ENCODE measurements at places on chromosomes 3 and 15. TPM values are rescaled to one million over a fixed set of nuclear protein-coding genes. Genes with fewer than 3 reads are reported as not detected.
A peak's percentile ranks its signal among the peaks of the same experiment; 100 is the strongest.

The PLD1 gene
- 12.4 TPM for total RNA-seq

DNA sequence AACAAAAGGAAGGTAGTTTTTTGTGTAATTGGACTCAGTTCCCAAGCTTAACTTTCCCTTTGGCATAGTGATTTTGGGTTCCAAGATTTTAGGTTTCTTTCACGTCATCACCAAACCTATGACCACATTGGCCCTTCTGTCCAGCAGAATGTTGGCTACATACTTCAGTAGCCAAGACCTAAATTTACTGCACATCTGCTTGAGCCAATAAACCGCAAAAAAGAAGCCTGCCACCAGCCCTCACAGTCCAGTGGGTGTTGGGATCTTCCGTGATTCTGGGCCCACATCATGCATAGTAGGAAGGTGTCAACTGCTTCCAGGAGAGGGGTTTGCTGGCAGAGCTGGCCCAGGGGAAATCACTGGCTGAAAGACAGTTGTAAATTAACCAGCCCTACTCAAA lies 57.6 kb upstream of the LIPC start:
- H3K27me3 ChIP-seq, result no peaks in the 10 kb centered on the region
- no peaks in the 10 kb centered on the region for H3K4me1 ChIP-seq
- H3K36me3 ChIP-seq, result no peaks in the 10 kb centered on the region
- H3K4me3 ChIP-seq, result no peak overlapping the region
- peak; percentile 50 for DNase-seq

DNA sequence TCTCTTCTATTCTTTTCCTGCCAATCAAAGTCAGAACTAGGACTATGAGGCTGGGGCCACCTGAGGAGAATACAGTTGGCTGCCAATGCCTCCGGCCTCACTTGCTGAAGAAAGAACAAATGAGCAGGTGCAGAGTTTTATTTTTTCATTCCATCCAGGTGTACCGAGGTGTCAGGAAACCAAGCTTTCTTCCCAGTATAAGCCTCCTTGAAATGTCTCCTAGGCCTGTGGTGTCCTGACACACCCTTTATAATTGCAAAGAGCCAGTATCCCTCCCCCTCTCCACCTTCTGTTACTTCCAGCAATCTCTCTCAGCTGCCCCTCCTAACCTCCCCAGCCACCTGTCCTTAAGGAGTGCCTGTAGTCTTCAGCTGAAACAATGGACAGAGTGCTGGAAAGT lies 127.9 kb downstream of the SLC9A9 start:
- no peak overlapping the region for H3K27ac ChIP-seq
- no peak overlapping the region for H3K4me3 ChIP-seq
- no peaks in the 10 kb centered on the region for H3K4me1 ChIP-seq
- no peaks in the 10 kb centered on the region for H3K27me3 ChIP-seq
- H3K36me3 ChIP-seq, result no peaks in the 10 kb centered on the region
- no peak for DNase-seq

DNA sequence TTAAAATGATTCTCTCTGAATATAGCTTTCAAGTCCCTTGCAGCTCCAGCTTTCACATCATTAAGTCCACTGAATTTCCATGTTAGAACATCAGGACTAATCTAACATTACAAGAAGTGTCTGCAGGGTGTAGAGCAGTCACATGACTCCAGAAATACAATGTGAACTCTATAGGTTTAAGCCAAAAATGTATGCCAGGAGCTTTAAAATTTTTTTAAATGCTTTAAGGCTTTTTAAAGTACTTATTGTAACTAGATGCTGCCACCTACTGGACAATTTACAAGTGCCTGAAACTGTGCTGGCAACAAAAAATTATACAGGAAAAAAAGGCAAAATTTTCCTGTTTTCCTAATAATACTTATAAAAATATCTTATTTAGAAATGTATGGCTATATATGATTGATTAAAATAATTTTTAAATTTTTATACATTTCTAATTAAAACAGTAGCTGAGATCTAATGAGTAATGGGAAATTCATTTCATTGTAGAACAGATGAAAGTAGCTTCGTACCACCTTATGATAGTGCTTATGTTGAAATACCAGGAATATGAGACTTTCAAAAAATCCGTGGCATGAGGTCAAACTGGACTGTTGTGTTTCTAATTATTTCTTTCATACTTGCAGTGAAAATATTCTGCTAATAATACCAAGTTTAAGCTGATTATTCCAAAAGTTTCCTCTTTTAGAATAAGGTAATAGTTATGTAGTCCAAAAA lies 25.7 kb downstream of the FSIP1 start:
- no peaks in the 10 kb centered on the region for H3K36me3 ChIP-seq
- no peak for DNase-seq
- no peak overlapping the region for H3K4me3 ChIP-seq
- H3K27ac ChIP-seq, result no peak overlapping the region
- H3K4me1 ChIP-seq, result peaks cover 29% of the 10 kb centered on the region

DNA sequence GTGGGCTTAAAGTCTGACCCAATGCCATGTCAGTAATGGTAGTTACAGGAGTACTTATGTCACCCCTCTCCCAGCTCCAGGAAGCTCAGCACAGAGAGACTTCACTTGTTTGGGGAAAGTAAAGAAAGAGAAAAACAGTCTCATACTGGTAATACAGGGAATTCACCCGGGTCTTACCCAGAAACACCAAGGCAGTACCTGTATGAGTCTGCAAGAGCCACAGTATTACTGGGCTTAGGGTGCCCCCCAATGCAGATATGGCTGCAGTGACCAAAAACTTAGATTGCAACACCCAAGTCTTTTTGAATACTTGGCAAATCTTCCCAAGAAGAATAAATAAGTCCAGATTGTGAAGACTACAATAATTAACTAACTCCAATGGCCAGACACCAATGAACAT lies 622.1 kb downstream of the IGSF11 start:
- no peaks in the 10 kb centered on the region for H3K36me3 ChIP-seq
- no peaks in the 10 kb centered on the region for H3K4me1 ChIP-seq
- no peak overlapping the region for H3K27ac ChIP-seq
- H3K27me3 ChIP-seq, result no peaks in the 10 kb centered on the region

DNA sequence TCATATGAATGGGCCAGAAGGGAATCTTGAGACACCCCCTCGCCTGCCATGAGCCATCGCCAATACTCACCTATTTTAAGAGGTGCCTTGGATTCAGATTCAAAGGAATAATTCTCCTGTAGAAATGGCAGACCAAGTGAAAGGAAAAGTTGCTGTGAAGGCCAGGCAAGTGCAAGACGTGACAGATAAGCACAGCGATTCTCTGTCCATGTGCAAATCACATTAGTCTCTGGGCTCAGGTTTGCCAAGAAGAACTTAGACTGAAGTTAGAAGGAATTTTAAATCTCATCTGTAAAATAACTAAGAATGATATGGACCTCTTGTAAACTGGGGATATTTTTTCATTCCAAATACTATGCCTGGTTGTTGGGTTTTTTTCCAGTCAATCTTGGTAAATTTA lies 173.6 kb downstream of the UACA start:
- no peak overlapping the region for H3K4me3 ChIP-seq
- peaks cover 12% of the 10 kb centered on the region for H3K4me1 ChIP-seq
- no peak overlapping the region for H3K27ac ChIP-seq
- H3K27me3 ChIP-seq, result no peaks in the 10 kb centered on the region
- DNase-seq, result no peak

- peaks cover 4% of the 10 kb centered on the region for H3K36me3 ChIP-seq
- no peak overlapping the region for H3K4me3 ChIP-seq
- H3K27me3 ChIP-seq, result no peaks in the 10 kb centered on the region
- peak overlapping the region; percentile 41 for H3K27ac ChIP-seq
These were observed 6.0 kb downstream of the C3orf62 start for GRCh38 chr3:49271047-49271446.

DNA sequence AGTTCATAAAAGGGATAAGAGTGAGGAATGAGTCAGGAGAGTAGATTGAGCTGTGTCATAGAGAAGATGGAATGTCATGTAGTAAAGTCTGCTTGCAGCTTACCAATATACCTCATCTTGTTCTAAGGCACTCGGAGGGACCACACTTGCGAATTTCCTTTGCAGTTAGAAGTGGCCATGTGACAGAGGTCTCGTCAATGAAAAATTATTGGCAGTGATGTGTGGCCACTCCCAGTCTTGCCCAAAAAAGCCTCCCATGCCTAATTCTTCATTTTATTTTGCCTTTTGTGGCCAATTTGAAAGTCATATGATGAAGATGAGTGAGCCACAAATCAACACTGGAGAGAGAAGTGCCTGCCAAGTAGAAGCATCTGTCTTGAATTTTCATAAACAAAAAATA lies 465.6 kb upstream of the ZNF385D start:
- no peaks in the 10 kb centered on the region for H3K36me3 ChIP-seq
- no peaks in the 10 kb centered on the region for H3K4me1 ChIP-seq
- H3K27me3 ChIP-seq, result no peaks in the 10 kb centered on the region
- no peak overlapping the region for H3K27ac ChIP-seq
- no peak overlapping the region for H3K4me3 ChIP-seq

DNA sequence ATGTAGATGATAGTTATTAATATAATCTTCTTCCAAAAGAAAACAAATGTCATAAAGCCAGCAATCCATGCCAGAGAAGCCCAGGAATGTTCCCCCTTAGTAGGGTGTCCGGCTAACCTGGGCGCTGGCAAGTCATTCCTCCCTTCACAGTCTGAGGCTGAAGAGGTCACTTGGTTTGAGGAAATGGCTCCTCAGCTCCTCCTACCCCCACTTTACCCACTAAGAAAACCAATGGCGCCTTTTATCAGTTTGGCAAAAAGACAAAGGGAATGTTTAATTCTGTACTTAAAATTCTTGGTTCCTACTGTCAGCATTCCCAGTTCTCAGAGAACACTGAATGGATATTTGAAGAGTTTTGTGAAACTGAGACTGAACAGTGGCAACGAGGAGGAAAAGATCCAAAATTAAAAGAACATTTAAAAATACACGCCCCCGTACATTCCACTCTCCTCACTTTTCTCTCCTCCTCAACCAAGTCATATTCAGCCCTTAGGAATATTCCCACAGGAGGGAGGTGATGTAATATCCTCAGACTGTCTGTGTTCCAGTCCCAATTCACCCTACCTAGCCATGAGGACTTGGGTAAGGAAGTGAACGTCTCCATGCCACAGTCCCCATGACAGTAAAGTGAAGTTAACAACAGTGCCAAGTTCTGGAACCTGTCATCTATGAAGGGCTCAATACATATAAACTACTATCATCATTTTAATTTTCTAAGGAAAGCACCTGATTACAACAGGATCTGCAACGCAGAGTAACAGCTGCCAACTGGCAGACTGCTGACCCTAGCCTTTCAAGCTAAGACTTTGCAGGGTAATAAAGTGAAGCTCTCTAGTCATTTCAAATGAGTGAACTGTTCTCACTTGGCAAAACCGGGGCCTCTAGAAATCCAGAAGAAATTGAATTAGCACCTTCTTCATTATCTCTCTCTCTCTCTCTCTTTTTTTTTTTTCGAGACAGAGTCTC lies 234.5 kb upstream of the ICE2 start:
- no peak overlapping the region for H3K4me3 ChIP-seq
- peaks cover 6% of the 10 kb centered on the region for H3K4me1 ChIP-seq
- peak overlapping the region; percentile 40 for H3K27ac ChIP-seq
- DNase-seq, result no peak
- no peaks in the 10 kb centered on the region for H3K27me3 ChIP-seq
- no peaks in the 10 kb centered on the region for H3K36me3 ChIP-seq

DNA sequence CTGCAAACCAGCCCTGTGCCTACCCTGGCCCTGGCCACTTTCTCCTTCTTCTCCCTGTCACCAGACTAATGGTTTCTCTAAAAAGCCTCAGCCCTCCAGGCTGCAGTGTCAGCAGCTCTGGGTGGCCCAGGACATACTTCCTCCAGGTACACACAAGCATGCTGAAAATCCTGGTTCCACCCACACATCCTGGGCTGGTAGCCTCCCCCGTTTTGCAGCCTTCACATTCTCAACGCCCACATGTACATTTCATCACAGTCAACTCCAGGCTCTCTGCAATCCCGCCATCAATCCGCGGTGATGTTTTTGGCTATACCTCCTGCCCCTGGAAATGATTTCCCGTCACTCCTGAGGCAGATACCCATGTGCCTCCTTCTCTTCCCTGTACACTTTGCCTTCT lies 59.4 kb downstream of the MAGEF1 start:
- H3K27ac ChIP-seq, result no peak overlapping the region
- no peaks in the 10 kb centered on the region for H3K27me3 ChIP-seq
- no peak overlapping the region for H3K4me3 ChIP-seq
- DNase-seq, result no peak
- H3K4me1 ChIP-seq, result no peaks in the 10 kb centered on the region

- H3K27me3 ChIP-seq, result no peaks in the 10 kb centered on the region
- no peak overlapping the region for H3K27ac ChIP-seq
- no peaks in the 10 kb centered on the region for H3K4me1 ChIP-seq
- H3K4me3 ChIP-seq, result no peak overlapping the region
These were observed 3.6 kb upstream of the TMPRSS7 start for GRCh38 chr3:112030901-112031300.

GRCh38 chr3:141738891-141739363 lies 829 bp downstream of the RNF7 start:
- H3K36me3 ChIP-seq, result no peaks in the 10 kb centered on the region
- DNase-seq, result no peak
- H3K4me1 ChIP-seq, result peaks cover 40% of the 10 kb centered on the region

- H3K36me3 ChIP-seq, result no peaks in the 10 kb centered on the region
- no peak overlapping the region for H3K27ac ChIP-seq
- DNase-seq, result no peak
- H3K27me3 ChIP-seq, result no peaks in the 10 kb centered on the region
- H3K4me3 ChIP-seq, result no peak overlapping the region
These were observed 312.4 kb upstream of the KCNMB2 start for GRCh38 chr3:178223876-178224275.

GRCh38 chr3:171784387-171784786 lies 25.9 kb downstream of the PLD1 start:
- H3K4me1 ChIP-seq, result peaks cover 34% of the 10 kb centered on the region
- no peaks in the 10 kb centered on the region for H3K36me3 ChIP-seq
- peak overlapping the region; percentile 1 for H3K27ac ChIP-seq
- no peak overlapping the region for H3K4me3 ChIP-seq

DNA sequence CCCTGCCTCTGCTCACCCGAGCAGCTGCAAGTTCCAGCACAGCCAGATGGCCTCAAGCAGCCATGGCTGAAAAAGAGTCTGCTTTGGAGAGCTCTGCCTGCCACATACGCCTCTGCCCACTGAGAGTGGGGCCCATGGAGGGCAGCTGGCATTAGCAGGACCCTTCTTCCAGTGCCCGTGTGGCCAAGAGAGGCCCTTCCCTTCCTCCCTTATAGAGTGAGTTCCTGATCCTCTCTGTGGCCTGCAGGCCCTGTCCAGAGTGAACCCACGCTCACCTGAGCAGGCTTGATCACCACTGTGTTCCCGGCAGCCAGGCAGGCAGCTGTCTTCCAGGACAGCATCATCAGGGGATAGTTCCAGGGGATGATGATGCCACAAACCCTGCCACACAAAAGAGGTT lies 41.4 kb upstream of the SLC41A3 start:
- no peaks in the 10 kb centered on the region for H3K36me3 ChIP-seq
- DNase-seq, result no peak
- H3K4me1 ChIP-seq, result no peaks in the 10 kb centered on the region
- no peak overlapping the region for H3K4me3 ChIP-seq

Data from esophagus muscularis mucosa (tissue), 4 donors.